Neural progenitor cell (in vitro differentiated cells): ENCODE measurements at places on chromosomes 13 and 19. TPM values are rescaled to one million over a fixed set of nuclear protein-coding genes. Genes with fewer than 3 reads are reported as not detected.

Gene ELANE
- total RNA-seq: not detected in 2 replicates

Gene AXL
- 24.7 and 45.6 TPM in 2 replicates for total RNA-seq

- H3K36me3 ChIP-seq: no peaks in the 10 kb centered on the region
- no peaks in the 10 kb centered on the region for H3K27me3 ChIP-seq
- H3K4me1 ChIP-seq: no peaks in the 10 kb centered on the region
- no peak overlapping the region for H3K27ac ChIP-seq
These were observed 20.6 kb upstream of the USP29 start for GRCh38 chr19:57099199-57099661.

- H3K4me1 ChIP-seq: peaks cover 4% of the 10 kb centered on the region
- peak within 1 kb of the TSS; percentile 57 for H3K4me3 ChIP-seq
- no peaks in the 10 kb centered on the region for H3K36me3 ChIP-seq
- no peak within 1 kb of the TSS for H3K27ac ChIP-seq
- H3K27me3 ChIP-seq: no peaks in the 10 kb centered on the region
- peak; percentile 96 for DNase-seq
These were observed at the start of gene ZNF358 for GRCh38 chr19:7515645-7516151. TSS of gene ZNF358 (plus strand) at chr19:7516103. CDS start at chr19:7519243, 3,140 bp downstream.

DNA sequence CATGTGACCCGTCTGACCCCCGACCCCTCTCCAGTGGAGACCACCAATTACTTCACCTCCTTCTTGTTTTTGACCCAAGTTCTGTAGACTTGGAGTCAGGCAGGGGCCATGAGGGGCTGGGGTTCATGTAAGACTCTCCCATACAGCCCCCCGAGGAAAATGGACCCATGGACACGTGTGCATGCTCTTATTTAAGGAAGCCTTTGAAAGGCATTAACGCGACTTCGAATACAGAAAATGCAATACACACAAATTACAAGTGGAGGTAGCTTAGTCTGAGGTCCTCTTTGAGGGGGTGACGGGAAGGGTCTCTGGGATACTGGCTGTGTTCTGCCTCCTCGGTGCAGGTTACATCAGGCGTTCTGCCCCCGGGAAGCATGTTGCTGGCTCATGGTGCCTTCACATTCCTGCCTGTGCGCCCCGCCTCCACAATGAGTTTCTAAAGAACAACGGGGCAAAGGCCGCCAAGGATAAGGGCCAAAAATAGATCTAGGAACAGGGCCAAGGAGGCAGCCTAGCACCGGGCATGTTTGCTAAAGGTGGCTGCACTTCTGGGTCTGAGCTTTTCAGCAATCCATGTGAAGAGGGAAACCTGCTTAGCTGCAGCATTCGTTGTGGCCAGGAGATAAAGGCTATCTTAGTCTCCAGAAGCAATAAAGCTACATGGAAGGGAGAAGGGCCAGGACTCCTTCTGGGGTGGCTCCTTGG lies 54.5 kb downstream of the RAB20 start:
- no peak overlapping the region for H3K27ac ChIP-seq
- no peak for DNase-seq
- no peak overlapping the region for H3K4me3 ChIP-seq
- no peaks in the 10 kb centered on the region for H3K36me3 ChIP-seq
- H3K4me1 ChIP-seq: no peaks in the 10 kb centered on the region
- no peaks in the 10 kb centered on the region for H3K27me3 ChIP-seq
